Tibial artery (tissue), 4 donors: ENCODE measurements at places on chromosomes 1 and 21.

- H3K27me3 ChIP-seq, result no peaks in the 10 kb centered on the region
- DNase-seq, result no peak
- peaks cover 11% of the 10 kb centered on the region for H3K36me3 ChIP-seq
- peak overlapping the region; percentile 46 for H3K4me3 ChIP-seq
These were observed 61.4 kb downstream of the OLFML2B start for GRCh38 chr1:161962091-161962887.

DNA sequence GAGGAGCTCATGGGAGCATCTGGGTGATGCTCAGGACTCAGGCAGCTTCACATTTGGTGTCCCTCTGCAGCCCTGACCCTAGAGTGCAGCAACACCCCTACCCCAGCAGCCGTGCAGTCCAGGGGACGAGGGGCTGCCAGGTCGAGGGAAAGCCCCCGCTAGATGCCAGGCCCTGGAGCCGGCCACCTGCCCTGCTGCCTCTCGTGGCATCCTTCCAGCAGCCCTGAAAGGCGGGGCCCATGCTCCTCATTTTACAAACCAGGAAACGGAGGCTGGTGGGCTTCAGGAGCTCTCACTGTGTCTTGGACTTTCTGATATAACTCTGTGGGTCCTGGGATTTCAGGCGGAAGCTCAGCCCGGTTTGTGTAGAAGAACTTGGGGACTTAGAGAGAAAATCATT lies 120.5 kb upstream of the WNT4 start:
- peaks cover 82% of the 10 kb centered on the region for H3K27me3 ChIP-seq
- H3K36me3 ChIP-seq, result no peaks in the 10 kb centered on the region
- H3K4me1 ChIP-seq, result no peaks in the 10 kb centered on the region
- no peak overlapping the region for H3K4me3 ChIP-seq
- DNase-seq, result no peak
- H3K27ac ChIP-seq, result no peak overlapping the region

DNA sequence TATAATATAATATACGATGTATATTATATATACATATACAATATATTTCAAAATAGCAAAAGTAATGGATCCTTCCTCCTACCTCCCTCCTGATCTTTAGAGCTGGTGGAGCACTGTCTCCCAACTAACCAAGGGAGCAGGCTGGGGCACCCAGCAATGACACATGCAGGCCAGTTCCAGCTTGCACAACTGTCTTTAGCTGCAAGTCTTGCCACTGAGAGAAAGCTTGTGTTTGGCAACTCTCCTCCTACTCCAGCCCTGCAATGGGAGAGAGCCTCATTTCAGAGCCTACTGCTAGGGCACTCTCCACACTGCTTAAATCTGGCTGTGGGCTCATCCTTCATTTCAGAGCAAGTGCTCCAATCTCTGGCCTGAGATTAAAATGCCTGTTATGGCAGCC lies 469.8 kb upstream of the OLFM3 start:
- DNase-seq, result no peak
- no peak overlapping the region for H3K4me3 ChIP-seq
- H3K27ac ChIP-seq, result no peak overlapping the region
- no peaks in the 10 kb centered on the region for H3K36me3 ChIP-seq
- H3K4me1 ChIP-seq, result no peaks in the 10 kb centered on the region

DNA sequence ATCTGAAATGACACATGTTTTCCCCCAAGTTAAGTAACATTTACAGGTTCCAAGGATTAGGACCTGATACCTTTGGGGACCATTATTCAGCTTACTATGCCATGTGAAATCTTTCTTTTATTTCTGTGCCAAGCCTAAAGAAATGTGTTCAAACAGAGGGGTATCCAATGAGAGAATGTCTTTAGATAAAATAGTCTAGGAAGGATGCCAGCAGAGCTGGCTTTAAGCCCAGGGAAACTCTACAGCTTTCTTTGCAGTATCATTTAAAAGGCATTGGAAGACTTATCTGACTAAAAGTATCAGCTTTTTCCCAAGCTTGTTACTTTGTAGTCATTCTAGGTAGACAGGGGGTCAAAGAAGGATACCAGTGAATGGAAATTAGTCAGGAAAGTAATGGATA lies 860.4 kb downstream of the PLA2G4A start:
- no peaks in the 10 kb centered on the region for H3K36me3 ChIP-seq
- no peak overlapping the region for H3K4me3 ChIP-seq
- H3K27ac ChIP-seq, result no peak overlapping the region
- H3K4me1 ChIP-seq, result no peaks in the 10 kb centered on the region

DNA sequence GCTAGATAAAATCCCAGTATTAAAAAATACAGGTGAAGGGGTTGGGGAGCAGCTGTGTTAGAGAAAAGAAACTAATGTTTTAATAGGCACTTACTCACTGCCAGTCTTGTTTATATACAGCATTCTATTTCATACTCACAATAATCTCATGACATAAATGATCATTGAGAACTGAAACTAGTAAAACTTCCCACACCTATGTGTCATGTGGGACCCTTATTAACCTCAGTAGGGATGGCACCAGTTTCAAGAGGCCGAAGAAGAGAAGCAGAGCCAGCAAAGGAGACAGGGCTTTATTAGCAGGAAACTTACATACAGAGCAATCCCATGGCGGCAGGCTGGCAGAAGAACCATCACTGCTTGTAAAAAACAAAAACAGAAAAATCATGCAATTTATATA lies 48.8 kb upstream of the KCNH1 start:
- H3K27me3 ChIP-seq, result no peaks in the 10 kb centered on the region
- DNase-seq, result no peak
- H3K27ac ChIP-seq, result no peak overlapping the region
- no peaks in the 10 kb centered on the region for H3K4me1 ChIP-seq
- H3K4me3 ChIP-seq, result no peak overlapping the region

DNA sequence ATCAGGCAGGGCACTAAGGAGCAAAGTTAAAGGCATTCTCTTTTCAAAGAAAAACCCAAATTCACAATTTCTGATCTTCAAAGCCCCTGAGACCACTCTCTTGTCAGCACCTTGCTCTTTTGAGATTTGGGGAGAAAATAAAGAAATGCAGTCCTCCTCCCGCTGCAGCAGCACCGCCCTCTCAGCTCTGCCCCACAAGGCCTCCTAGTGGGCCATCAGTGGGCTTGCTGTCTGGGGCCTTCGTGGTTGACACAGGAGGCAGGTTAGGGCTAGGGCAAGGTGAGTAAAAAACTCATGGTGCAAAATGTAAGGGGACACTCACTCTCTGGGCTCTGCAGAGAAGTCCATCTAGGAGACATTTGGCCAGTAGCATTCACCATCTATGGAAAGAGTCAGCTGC lies 67.4 kb upstream of the CTTNBP2NL start:
- no peak for DNase-seq
- no peak overlapping the region for H3K27ac ChIP-seq
- H3K4me3 ChIP-seq, result no peak overlapping the region
- no peaks in the 10 kb centered on the region for H3K4me1 ChIP-seq
